Kidney glomerular epithelial cell (primary cell): ENCODE measurements at places on chromosomes 1 and 21.

- no peak for DNase-seq
These were observed 473 bp upstream of the BRDT start for GRCh38 chr1:91948501-91949355.

DNA sequence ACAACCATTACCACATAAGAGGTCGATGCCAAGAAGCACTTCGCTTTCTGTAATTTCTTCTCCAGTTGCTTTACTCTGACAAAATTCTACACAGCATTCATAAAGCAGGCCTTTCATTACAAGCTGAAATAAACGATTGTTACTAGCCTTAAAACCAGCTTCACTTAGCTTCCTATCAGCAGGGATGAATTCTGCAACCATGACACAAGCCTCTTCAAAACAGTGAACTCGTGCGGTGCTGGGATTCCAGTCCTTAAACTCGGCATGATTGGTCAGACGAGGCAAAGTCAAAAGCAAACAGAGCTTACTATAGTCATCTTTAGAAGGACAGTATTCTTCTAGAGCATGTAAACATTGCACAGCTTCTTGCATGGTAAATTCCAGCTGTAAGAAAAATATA, 30.6 kb downstream of the WDR47 start:
- DNase-seq, result no peak

DNA sequence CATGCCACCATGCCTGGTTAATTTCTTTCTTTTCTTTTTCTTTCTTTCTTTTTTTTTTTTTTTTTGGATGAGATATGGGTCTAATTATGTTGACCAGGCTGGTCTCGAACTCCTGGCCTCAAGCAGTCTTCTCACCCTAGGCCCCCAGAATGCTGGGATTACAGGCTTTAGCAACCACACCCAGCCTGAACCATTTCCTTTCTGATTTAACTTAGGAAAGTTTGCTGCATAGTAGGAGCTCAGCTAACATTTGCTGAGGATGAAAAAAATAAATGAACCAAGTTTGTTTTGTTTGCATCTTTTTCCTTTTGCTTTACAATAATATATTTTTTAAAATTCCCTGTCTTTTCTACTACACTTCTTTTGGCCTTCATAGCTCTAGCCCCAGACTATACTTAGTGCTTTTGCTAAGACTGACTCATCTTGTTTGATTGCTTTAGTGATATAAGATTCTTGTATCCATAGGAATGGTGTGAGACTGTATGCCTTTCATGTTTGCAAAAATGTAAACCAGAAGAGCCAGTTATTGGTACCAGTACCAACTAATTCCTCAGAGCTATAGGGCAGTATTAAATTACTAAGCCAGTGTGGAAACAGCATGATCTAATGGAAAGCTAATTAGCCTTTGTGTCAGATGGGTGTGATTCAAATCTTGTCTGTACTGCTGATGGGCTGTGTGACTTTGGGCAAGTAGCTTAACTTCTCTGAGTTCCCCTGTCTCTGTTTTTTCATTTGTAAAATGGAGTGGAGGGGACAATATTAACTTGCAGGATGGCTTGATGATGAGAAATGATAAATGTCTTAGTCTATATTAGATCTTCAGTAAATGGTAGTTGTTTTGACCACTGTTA, 66.9 kb downstream of the NFIA start:
- DNase-seq, result no peak

GRCh38 chr1:25944986-25945385, 38.8 kb upstream of the STMN1 start:
- no peak for DNase-seq

DNA sequence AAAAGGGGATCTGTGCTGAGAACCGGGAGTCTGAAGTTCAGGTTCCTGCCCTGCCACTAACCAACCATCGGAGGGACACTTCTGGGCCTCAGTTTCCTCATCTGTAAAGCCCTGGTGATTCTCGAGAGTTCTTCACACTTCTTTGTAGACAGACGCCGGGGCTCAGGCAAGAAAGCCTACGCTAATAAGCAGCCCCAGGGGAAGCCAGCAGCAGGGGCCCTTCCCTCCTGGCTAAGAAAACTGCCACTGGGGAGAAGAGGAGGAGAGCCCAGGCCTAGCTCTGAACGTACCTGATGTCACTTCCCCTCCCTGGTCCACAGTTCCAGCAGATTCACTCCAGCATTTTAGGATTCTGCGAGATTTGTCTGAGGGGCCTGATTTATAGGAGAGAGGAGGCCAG, 76.0 kb downstream of the CAMK2N1 start:
- no peak for DNase-seq

- no peak for DNase-seq
These were observed 22.4 kb downstream of the CASZ1 start for GRCh38 chr1:10773851-10774614.

DNA sequence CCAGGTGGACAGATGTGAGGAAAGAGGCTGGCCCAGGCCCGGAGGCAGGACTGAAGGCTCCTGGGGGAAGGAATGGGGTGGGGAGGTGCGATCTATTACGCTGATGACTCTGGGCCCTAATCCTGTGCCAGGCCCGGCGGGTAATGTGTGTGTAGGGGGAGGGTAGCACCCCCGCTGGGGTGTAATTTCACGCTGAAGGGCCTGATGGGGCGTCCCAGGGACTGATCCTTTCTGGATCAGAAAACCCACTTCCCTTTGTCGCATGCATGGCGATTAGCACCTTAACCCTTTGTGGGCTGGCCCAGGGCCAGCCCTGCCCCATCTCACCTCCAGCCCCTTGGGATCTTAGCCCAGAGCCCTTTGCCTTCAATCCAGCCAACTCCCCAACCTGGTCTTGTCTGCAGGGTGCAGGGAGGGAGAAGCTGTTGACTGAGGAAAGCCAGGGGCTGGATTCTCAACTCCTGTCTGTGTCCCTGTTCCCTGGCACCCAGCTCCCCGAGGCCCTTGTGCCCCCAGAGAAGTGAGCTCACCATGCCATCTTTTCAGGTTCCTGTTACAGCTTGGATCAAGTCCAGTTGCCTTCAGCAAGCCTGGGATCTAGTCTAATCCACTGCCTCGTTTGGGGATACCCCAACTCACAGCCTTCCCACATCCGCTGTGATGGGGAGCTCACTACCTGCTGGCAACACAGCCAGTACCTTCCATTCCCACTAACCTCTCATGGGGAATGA, 26.0 kb downstream of the KNCN start:
- DNase-seq, result no peak

DNA sequence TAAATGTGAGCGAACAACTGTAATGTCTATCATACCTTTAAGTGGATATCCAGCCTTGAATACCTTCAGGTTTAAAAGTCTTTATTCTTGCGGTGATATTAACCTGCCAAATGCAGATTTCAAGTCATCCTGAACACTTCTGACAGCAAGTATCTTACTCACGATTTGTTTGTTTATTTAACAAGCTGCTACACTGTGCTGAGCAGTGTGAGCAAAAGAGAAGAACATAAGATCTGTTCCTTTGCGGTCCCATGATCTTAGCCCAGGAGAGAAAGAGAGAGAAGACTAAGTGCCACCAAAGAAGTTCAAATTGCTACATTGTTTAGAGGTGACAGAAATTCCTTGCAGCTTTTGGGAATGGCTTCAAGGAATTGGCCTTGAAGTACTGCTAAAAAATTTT, 9.5 kb upstream of the IL24 start:
- DNase-seq, result no peak

DNA sequence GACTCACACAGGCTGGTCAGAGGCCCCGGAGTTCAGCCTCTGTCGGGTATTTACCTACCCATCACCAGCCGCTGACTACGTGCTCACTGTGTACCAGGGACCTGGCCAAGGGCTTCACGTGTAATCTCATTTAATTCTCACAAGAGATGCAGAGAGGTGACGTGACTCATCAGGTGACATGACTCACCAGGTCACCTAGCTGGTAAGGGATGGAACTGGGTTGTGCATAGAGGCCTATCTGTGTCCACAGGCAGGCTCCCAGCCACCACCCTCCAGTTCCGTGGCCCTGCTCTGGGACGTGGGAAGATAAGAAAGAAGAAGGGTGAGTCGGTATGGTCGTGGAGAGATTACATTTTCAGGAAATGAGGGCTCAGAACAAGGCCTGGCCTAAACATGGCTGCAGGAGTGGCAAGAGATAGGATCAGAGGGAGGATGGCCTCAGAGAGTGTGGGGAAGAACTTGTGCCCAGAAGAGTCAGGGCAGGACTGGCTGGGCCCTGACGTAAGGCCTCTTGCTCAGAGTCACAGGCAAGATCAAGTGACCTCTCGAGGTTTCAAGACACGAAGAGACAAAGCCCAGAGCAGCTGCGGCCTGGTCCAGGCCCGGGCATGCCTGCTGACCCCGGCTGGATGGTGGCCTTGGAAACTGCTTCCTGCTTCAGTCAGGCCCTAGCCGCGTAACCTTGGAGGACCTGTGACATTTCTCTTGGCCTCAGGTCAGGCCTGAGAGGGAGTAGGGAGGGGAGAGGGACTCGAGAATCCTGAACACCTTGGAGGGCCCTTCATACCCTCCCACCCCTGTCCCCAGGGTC, 52.7 kb upstream of the WASF2 start:
- DNase-seq, result peak; percentile 95

DNA sequence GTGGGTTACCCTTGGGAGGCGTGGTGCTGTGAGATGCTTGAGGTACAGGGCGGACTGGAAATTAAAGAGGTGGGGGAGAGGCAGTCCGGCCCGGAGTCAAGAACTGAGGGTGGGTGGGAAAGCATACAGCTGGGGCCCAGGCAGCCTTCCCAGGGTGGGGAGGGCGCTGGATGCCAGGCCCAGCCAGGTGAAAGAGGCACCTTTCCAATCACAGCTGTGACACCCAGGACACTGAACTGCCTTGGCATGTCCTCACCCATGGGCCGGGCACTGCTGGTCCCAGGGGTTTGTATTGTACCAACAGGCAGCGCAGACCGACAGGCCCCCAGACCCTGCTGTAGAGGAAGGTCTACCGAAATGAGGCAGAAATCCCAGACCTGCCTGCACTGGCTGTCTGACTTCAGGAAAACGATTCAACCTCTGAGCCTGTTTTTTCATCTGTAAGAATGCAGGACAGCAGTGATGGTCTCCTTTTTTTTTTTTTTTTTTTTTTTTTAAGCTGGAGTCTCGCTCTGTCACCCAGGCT, 9.1 kb downstream of the SLC30A2 start:
- DNase-seq, result no peak
